ENCODE measurements at places on chromosomes 3 and 15.
A peak's percentile ranks its signal among the peaks of the same experiment; 100 is the strongest.

DNA sequence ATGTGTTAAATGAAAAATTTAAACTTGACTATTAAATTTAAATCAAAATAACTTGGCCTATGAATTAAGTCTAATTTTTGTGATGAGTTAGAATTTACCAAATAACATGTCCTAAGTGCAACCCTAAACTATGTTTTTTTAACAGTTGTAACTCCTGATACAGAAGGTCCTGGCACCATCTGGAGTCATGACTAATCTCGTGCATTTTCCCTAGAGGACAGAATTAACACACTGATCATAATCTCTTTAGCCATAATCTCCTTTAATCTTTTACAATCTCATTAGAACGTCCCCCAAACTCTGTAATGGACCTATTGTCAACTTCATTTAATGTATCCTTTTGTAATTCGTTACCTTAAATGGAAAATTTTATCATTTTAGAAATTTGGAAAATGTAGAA lies 100.6 kb downstream of the SUCNR1 start:
- DNase-seq: peak; percentile 48

GRCh38 chr3:9623148-9623547 lies 26.2 kb upstream of the MTMR14 start:
- DNase-seq: no peak

DNA sequence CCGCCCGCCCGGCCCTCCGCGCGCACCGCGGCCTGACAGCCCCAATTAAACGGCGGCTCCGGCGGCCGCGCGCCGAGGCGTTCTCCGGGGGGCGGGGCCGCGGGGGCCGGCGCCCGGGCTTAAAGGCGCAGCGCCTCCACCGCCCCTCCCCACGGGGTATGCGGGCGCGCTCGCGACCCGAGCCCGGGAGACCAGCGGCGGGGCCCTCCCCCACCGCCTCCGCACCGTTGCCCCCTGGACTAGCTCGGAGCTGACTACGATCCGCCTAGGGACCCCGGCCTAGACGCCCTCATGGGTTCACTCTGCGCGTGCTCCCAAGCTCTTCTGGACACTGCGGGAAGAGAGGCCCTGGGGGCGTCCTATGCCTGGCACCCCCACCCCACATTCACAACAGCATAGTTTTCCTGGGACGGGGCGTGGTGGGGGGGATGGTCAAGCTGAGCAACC lies at the start of gene DUSP7:
Gene DUSP7, minus strand, starts transcription at position 51 of the 447 bp plus-strand sequence. CDS start 205 bp downstream, outside the sequence.
- DNase-seq: peak; percentile 50

DNA sequence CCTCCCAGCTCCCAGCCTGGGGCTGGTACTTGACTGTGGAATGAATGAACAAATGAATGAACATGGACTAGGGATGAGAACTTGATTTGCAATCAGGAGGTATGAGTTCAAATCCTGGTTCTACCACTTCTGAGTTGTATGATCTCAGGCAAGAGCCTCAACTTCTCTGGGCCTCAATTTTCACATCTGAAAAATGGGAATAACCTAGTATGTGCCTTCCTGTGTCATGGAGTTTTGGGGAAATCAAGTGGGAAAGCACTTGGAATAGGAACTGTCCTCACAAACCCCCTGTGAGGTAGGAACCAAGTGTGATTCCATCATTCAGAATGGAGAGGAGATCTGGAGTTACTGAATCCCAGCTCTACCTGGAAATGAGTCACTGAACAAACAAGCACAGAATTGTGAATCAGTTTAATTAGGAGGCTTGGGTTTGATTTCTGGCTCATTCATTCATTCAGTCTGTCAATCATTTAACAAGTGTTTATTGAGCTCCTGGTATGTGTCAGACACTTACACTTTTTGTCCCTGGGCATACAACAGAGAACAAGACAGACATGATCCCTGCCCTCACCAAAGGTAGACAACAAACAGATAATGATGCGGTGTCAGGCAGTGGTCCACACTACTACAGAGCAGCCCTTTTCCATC lies 29.7 kb downstream of the DNASE1L3 start:
- DNase-seq: no peak

DNA sequence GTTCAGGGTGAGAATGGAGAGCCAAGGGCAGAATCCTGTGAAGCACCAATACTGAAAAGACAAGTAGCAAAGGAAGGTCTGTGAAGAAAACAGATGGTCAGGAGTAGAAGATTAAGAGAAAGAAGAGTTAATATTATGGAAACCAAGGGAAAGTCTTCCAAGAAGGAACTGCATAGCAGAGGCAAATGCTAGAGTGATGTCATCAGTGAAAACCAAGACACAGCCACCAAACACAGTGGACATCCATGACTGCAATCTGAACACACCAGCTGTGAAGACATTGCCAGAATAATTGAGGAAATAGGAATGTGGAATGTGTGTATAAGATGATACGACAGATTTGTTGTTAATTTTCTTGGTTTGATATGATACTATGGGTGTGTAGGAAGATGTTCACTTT lies 26.8 kb upstream of the ZBTB38 start:
- no peak for DNase-seq

GRCh38 chr3:121153851-121154250 lies 245.8 kb downstream of the STXBP5L start:
- DNase-seq: no peak

DNA sequence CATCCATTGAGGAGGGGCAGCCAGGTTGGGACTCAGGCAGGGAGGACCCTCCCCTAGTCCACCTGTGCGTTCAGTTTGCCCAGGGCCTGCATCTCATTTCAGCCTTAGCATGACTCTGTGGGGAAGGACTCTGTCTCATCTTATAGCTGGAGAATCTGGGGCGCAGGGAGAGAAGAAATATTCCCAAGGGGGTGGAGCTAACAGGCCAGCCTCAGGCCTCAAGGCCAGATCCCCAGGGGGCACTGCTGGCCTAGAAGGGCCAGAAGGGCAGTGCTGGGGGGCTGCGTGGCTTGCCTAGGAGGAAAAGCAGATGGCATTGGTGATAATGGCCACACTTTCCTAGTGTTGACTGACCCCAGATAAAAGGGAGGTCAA lies 10.9 kb downstream of the AMOTL2 start:
- DNase-seq: peak; percentile 68

GRCh38 chr15:63941698-63942465 lies 104.4 kb downstream of the DAPK2 start:
- no peak for DNase-seq

GRCh38 chr3:4681301-4681700 lies 188.2 kb downstream of the ITPR1 start:
- peak; percentile 14 for DNase-seq

DNA sequence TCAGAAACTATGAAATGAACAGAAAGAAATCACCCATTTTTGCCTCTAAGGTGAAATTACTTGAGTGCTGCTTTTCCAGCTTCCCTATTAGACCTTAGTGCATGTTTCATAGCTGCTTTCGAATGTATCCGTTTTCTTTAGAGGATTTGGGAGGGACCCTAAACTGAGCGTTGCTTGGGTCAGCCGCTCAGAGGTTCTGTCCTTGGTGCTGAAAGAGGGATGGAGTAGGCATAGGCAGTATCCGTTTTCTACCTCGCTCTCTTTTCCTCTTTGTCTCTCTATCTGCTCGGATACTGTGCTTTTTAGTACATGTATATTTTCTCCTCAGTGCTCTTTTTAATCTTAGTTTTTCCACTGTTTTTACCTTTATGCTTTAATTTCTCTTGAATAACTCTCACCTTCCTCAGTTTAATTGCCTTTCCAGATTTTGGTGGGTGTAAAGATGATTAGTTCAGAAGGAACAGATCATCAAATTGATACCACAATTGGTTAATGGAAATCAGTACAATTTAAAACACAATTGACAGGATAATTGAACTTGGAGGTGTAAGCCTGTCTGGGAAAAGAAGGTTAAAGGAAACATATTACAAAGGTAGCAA lies at the start of gene DRD3:
Gene DRD3, minus strand, starts transcription at position 283 of the 599 bp plus-strand sequence. CDS start 7,060 bp downstream, outside the sequence.
- DNase-seq: peak; percentile 49

DNA sequence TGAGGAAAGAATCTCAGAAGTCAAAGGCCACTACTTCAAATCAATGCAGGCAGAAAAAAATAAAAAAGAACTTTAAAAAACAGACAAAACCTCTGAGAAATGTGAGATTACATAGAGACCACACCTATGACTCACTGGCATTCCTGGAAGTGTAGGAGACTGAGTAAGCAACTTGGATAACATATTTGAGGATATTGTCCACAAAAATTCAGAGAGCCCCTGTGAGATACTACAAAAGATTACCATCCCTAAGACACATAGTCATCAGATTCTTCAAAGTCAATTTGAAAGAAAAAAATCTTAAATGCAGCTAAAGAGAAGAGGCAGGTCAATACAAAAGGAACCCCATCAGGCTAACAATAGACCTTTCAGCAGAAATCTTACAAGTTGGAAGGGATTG lies 887.3 kb downstream of the NTRK3 start:
- peak; percentile 96 for DNase-seq

DNA sequence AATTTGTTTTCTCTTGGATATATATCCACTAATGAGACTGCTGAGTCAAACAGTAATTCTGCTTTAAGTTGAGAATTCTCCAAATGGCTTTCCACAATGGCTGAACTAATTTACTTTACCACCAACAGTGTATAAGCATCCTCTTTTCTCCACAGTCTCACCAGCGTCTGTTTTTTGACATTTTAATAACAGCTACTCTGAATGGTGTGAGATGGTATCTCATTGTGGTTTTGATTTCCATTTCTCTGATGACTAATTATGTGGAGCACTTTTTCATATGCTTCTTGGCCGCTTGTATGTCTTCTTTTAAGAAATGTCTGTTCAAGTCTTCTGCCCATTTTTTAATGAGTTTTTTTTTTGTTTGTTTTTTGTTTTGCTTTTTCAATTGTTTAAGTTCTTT lies 206.2 kb downstream of the CTNNB1 start:
- peak; percentile 37 for DNase-seq

GRCh38 chr15:42608752-42609488 lies 33.5 kb downstream of the STARD9 start:
- no peak for DNase-seq

All from amniotic epithelial cell (primary cell).